ENCODE measurements at places on chromosomes 2 and 18.

GRCh38 chr18:64271246-64271645, 122.4 kb upstream of the LINC00305 start:
- no peak for DNase-seq

GRCh38 chr2:147171941-147172340, 672.9 kb upstream of the ACVR2A start:
- no peak for DNase-seq

DNA sequence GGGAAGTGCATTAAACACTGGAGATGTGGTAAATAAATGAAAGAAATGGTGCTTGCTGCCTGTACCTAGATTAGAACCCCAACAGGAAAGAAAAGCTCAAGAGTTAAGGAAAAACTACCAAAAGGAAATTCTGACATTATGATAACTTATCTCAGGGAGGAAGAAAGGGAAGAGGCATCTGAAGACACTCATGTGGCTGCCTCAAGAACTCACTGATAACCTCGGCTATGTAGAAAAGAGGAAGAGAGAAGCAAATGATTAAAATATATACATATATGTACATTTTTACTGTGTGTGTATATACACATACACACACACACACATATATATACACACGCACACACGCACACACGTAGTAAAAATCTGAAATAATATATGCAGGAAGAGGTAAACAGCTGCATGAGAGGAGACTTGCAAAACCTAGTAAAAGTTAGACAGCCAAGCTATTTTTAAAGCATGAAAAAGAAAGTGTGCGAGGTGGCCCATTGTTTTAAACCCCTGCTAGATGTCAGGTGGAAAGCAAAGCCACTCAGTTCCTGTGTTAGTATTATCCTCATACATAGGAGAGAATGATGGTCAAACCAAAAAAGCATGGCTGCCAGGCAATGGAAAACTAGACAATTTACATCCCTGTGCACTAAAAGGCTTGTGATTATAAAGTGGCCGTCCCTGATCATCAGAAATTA, 483.0 kb upstream of the NRP2 start:
- no peak for DNase-seq

- DNase-seq = no peak
Measured at GRCh38 chr2:113124181-113124961, 3.0 kb upstream of the IL1RN start.

DNA sequence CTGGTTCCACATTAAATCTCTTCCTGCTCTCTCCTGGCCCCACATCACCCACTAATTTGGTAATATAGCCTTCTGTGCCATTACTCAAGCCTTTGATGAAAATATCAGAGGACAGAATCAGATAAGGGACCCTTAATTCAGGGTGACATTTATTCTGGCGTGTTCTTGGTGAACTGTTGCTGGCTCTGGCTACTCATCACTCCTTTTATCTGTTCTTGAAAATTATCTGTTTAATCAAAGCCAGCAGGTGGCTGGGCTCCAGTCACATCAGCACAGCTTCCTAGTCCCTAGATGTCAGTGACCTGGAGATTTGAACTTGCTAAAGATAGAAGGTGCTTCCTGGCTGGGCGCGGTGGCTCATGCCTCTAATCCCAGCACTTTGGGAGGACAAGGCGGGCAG, 26.9 kb upstream of the SLC35F6 start:
- no peak for DNase-seq

DNA sequence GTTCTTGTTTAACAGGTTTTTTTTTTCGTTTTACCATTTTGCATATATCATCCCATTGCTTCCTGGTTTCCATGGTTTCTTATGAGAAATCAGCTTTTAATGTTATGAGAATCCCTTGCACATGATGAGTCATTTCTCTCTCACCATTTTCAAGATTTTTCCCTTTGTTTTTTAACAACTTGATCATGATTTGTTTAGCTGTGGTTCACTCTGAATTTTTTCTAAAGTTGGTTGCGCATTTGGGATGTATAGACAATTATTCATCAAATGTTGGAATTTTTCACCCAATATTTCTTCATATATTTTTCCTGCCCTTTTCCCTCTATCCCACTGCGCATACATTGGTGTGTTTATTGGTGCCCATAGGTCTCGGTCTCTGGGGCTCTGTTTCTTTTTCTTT, 42.4 kb upstream of the BIN1 start:
- no peak for DNase-seq

GRCh38 chr2:199659207-199659606, 191.8 kb downstream of the FTCDNL1 start:
- DNase-seq = peak; percentile 25

DNA sequence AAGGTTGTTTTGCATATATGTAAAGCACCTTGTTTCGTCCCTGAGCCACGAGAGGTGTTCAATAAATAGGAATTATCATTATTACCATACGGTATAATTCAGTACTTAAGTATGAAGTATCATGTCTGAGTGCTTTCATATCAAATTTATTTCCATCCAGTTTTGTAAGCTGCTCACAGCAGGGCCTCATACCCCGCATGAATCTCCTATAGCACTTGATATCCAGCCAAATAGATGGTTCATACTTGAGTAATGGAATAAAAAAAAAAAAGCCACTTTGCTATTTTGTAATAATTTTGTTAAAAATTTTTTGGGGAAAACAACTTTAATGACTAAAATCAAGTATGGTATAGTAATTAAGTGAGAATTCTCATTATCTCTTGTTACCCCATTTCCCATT, 160.8 kb upstream of the NOSTRIN start:
- DNase-seq = no peak

DNA sequence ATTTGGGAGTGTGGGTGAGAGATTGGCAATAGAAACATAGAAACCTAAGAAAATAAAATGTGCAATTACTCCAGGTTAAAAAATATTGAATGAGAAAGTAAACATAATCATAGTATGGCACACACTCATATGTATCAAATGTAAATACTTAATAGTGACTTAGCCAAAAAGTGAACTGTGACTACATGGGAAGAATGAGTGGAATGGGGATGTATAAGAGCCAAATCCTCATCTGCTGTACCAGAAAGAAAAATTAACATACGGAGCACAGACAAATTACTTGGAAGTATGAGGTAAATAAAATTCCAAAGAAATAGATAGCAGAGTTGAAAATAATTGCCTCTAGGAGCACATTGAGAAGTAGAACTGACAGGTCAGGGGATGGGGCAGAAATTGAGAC, 4.0 kb downstream of the FLACC1 start:
- no peak for DNase-seq

DNA sequence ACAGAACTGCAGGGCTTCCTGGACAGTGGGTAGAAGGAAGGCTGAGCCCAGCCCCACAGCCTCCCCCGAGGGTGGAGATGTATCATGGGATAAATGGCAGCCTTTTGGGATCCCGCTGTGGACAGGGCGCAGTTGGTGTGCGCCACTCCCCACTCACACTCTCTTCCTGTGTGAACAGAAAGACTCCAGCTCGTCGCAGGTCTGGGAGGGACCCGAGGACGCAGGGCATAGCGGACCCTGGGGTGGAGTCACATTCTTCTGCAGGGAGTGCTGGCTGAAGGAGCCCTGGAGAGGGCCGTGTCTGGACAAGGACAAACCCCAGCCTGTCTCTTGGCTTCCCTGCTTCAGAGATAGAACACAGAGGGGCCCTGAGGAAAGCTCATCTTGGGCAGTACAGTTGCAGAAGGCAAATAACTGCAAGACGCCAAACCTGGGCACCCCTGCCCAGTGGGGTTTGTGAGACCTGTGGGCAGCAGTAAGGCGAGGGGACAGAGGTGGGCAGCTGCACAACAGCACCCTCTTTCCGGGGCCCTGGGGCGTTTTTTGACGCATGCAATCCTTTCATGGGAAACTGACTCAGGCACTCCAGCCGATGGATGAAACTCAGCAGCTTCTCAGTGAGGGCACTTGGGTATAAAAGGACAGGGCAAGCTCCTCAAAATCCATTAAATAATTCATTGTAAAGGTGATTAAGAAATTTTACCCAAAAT, 101.9 kb downstream of the USP40 start:
- DNase-seq = no peak

GRCh38 chr2:40680547-40680946, 228.7 kb upstream of the SLC8A1 start:
- DNase-seq = no peak

DNA sequence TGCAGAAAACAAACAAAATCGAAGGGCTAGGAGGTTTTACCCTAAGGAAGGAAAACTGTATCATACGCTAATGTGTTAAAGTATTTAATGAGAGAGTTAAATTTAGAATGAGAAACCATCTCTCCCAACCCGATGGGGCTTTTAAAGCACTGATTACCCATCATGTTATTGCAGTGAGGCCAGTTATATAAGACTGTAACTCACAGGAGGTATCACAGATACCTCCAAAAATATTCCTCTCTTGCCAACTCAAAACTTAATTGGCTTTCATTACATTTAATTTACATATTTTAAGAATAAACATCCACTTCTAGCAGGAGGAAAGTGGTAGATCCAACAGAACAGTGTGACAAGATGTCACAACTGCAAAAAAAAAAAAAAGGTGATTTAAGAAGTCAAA, 56.3 kb downstream of the RPL31 start:
- no peak for DNase-seq

DNA sequence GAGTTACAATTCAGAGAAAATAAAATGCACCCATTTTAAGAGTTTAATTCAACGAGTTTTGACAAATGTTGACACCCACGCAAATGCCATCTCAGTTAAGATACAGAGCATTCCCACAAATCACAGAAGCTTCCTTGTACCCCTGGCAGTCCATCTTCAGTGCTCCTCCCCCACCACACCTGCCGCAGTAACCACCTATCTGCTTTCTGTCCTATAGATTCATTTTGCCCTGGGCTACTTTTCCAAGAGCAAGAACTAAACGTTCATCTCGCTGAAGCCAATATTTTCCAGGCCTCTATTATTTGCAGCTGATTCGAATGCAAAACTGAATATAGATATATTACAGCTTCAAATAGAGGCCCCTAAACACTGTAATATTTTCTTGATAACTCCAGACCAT, 13.4 kb upstream of the HPCAL1 start:
- no peak for DNase-seq

DNA sequence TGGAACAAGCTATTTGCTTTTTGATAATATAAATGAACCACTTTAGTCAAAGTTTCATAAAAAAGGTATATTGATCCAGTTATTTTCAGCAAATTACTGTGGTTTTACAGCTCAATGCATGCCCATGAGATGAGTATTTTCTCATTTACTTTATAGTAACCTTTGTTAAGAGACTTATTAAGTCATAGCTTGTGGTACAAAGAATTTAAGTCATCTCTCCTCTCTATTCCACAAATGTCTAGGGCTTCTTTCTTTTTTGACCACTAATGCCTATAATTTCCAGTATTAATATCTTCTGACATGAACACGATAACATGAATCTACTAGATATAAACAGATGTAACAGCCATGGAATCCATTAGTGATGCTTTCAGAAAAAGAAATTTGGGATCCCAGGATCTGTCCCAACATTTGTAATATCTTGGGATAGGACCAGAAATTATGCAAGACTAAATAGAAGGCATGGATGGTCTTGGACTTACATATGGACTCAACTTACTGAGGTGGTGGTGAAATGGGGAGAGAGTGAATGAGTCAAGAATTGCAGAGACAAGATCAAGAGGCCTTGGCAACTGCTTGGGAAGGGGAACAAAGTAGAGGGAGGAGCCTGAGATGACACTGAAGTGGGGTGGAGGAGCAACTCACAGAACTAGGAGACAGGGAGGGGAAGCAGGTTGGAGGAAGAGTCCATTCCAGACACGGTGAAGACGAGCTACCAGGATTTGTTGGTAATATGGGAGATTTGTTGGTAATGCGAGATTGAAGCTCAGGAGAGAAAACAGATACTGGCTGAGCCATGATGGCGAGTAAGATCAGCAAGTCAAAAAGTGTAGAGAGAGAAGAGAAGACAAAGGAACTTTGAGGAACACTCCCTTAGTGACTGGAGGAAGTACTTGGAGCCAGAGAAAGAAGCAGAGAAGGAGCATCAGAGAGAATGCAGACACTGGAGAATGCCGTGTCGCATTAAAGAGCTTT, 42.4 kb upstream of the KDM3A start:
- no peak for DNase-seq

GRCh38 chr2:234463626-234464290, 33.1 kb downstream of the ARL4C start:
- no peak for DNase-seq

DNA sequence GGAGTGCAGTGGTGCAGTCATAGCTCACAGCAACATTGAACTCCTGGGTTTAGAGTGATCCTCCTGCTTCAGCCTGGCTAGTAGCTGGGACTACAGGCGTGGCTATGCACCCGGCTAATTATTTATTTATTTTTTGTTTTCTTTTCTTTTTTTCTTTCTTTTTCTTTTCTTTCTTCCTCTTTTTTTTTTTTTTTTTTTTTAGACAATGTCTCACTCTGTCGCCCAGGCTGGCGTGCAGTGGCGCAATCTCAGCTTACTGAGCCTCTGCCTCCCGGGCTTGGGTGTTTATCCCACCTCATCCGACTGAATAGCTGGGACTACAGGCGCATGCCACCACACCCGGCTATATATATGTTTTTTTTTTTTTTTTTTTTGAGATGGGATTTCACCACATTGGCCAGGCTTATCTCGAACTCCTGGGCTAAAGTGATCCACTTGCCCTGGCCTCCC, 1.4 kb upstream of the ANXA4 start:
- no peak for DNase-seq

- DNase-seq = no peak
Measured at GRCh38 chr2:220106065-220106464, 478.6 kb downstream of the SLC4A3 start.

GRCh38 chr2:50879457-50879856, 152.5 kb downstream of the NRXN1 start:
- no peak for DNase-seq

DNA sequence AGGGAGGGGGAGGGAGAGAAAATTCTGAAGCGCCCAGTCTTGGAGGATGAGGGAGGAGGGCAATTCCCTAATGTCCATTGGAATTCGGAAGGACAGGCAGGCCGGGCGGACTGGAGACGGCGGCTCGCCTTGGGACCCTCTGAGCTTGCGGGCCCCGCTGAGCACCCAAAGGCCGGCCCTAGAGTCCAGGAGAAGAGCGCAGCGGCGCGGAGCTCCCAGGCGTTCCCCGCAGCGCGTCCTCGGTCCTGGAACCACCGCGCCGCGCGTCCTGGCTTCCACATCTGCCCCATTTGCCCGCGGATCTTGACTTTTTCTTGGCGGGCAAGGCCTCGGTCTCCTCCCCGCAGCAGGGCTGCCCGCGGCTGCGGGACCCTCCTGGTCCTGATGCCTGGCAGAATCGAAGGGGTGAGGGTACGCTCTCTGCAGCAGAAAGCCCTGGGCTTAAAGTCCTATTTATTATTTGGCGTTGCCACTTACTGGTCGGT, 675 bp upstream of the MLPH start:
- no peak for DNase-seq
